ENCODE measurements at places on chromosomes 4 and X. TPM values are rescaled to one million over a fixed set of nuclear protein-coding genes. Genes with fewer than 3 reads are reported as not detected.

DNA sequence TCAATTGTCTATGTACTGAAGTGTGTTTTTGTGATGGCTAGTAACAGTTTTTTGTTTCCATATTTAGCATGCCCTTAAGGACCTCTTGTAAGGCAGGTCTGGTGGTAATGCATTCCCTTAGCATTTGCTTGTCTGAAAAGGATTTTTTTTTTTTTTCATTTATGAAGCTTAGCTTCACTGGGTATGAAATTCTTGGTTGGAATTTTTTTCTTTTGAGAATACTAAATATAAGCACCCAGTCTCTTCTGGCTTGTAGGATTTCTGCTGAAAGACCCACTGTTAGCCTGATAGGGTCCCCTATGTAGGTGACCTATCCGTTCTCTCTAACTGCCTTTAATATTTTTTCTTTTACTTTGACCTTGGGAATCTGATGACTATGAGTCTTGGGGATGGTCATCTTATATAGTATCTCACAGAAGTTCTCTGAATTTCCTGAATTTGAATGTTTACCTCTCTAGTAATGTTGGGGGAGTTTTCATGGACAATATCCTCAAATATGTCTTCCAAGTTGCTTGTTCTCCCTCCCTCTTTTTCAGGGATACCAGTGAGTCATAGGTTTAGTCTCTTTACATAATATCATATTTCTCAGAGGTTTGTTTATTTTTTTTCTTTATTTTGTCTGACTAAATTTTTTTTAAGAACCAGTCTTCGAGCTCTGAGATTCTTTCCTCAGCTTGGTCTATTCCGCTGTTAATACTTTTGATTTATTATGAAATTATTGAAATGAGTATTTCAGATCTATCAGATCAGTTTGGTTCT is 157.1 kb upstream of the PGRMC2 start:
- no peak for DNase-seq

DNA sequence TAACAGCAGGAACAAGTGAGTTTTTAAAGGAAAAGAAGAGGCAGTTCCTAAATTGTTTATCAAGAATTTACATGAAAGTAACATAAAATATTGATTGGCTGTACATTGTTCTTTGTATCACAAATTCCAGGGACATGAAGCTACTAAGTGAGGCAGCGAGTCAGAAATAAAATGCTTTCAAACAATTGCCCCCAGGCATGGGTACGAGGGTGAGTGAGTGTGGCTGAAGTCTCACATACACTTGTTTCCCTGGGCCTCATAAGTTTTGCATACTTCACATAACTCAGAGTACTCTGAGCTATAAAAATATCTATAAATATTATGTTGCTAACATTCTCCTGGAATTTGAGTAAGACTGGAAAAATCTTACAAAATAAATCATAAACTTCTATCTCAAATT is 511.6 kb upstream of the PRKX start:
- DNase-seq: no peak

DNA sequence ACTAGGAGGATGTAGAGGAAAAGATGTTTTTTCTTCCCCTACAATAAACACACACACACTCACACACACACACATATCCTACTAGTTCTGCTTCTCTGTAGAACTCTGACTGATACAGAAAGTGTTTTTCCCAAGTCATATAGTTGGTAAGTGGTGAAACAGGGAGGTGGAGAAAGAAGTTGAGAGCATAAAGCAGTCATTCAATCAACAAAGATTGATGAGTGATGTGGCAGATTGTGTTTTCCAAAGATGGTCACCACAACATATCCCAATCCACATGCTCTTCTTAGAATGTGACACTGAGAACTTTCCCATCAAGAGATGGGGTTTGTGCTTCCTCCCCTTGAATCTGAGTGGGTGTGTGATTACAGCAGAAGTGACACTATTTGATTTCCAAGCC is 123.4 kb upstream of the ATP6AP2 start:
- no peak for DNase-seq

DNA sequence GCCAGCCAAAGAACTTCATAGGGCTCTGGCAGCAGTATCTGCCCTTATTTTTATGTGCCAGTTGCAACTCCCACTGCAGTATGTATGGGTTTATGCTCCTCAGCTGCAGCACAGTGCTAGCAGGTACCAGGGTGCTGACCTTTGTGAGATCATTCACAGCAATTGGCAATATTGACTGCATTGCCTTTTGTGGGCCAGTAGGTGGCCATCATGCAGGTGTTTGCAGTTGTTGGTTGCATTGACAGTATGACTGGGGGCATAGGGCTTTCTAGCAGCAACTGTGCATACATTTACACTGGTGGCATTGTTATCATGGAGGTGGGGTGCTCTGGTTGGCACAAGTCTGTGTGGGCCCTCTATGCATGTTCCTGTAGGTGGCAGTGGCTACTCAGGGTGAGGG is 42.5 kb downstream of the FAAH2 start:
- no peak for DNase-seq

Gene IL21
- total RNA-seq: not detected

Gene ITGB1BP2
- total RNA-seq: 0.61 TPM

DNA sequence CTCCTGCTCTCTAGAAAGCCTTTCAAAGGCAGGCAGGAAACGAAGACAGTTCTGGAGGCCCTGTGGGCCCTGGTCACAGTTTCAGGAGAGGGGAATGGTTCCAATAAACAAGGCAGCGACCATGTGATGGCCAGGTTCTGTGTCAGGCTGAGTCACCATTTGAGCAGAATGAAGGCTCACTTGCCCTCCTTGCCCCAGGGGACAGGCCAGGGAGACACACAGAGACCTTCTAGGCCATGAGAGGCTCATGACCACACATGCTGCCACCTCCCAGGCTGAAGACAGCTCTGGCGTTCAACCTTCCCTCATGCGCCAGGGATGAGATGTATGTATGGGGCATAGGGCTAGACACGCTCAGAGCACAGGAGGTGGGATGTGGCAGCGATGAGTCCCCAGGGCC is 22.9 kb upstream of the TRIM2 start:
- no peak for DNase-seq

All from left colon (tissue), 2 donors.